ENCODE measurements at places on chromosomes 5 and 9.

DNA sequence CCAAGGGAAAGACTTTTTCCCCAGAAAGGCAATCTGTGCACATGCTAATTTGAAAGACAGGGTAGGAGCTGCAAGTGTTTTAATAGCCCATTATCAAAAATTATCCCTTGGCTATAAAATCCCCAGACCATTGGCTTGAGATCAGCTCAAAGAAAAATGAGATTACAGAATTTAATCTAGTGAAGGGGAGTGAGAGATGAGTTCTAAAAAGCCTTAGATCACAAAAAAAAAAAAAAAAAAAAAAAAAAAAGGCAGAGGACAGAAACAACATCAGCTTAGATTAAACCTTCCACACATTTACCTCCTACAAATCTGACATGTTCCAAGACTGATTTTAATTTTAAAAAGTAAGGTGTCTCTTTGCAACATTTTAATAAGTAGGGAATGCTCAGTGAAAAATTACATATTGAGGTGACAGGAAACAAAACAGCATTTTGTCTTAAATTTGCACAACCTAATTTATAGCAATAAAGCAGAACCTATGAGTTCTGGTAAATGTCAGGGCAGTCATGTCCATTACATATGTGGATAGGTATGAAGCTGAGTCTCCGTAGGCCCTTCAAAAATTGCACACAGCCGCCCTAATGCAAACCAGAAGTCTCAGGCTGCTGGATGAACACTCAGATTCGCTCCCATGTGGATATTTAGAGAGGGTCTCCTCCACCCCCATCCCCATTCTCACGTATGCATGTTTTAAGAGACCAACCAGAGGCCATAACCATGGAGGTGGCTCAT, 43.4 kb downstream of the NFIB start:
- H3K27me3 ChIP-seq, result peaks cover 27% of the 10 kb centered on the region
- peaks cover 5% of the 10 kb centered on the region for H3K4me1 ChIP-seq
- H3K27ac ChIP-seq, result no peak overlapping the region
- H3K36me3 ChIP-seq, result no peaks in the 10 kb centered on the region
- no peak for DNase-seq
- no peak overlapping the region for H3K4me3 ChIP-seq

DNA sequence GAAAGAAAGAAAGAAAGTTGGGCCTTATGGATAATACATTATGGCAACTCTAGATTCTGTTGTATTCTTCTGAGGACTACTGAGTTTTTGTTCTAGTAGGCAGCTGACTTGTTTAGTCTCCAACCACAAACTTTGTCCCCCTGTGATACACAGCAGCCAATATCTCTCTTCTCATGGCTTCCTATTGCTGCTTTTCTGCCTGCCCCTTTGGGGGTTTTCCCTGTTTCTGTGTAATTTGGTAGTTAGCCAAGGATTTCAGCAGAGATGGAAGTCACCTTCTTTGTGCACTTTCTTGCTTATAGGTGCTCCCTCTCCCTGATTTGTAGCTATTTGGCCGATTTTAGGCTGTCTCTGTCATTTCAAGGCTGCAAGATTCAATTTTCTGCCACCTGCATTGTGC, 109.6 kb downstream of the FGF1 start:
- H3K27ac ChIP-seq, result no peak overlapping the region
- DNase-seq, result no peak
- H3K4me1 ChIP-seq, result peaks cover 6% of the 10 kb centered on the region

DNA sequence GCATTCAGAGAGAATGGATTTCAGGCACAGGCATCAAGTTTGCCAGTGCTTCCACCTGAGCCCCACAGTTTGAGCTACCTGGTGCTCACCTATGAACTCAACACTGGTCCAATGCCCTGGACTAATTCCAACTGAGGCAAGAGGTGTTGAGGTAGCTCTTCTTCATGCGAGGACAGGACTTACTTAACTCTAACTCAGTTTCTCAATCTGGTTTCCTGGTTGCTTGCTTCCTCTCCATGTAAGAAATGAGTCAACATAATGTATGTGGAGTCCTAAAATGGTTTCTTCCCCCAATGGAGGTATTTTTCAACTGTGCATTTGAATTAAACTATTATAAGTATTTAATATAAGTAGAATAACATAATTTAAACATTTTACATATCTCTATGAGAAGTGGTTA, 523.6 kb upstream of the DAB2 start:
- no peaks in the 10 kb centered on the region for H3K36me3 ChIP-seq
- H3K4me3 ChIP-seq, result no peak overlapping the region
- no peak overlapping the region for H3K27ac ChIP-seq
- H3K27me3 ChIP-seq, result no peaks in the 10 kb centered on the region
- peaks cover 2% of the 10 kb centered on the region for H3K4me1 ChIP-seq
- DNase-seq, result no peak

DNA sequence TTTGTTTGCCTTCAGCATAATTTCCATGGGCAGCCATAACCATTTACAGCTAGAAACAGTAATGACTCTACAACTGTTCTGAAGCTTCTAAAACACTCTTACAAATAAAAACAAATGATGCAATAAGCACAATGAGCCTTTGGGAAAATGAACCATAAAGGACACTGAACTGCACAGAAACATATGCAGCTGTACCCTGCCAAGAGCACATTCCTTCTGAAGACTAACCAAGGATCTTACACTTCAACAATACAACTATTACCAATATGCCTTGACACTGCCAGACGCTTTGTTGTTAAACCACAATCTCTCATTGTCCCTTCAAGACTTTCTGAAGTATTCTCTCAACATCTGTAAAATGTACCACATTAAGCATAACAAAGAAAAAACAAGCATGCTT, 104.2 kb upstream of the HMHB1 start:
- H3K36me3 ChIP-seq, result no peaks in the 10 kb centered on the region
- no peak for DNase-seq
- no peak overlapping the region for H3K27ac ChIP-seq
- H3K4me1 ChIP-seq, result no peaks in the 10 kb centered on the region

DNA sequence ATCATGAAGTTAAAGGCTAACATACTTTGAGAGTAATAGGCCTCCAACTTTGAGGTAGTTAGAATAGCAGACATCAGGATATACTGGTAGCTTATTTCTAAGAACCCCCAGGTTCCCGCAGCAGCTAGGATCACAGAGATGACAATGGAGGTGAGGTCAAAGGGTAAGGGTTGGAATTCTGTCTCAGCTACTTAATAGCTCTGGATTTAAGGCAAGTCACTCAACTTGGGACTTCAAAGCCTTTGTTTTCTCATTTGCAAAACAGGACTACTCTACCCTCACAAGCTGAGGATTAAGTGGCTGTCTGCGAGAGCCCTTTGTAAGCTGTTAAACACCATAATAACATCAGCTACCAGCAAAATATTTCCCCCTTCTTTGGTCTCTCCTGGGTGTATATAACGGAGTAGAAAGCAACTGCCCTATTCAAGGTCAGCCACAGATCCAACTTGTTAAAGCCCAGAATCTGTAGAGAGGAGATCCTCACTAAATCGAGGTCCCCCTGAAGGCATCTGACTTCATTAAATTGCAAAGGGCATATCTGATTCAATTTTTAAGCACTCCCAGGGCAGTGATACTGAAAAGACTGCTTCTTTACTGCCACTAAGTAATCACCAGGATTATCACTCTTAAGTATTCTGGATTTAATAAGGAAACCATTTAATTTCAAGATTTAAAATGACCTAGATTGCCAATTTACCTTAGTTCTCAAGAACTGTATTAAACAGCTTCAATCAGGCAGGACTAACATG, 104.7 kb downstream of the DCP2 start:
- H3K4me1 ChIP-seq, result no peaks in the 10 kb centered on the region
- peaks cover 4% of the 10 kb centered on the region for H3K27me3 ChIP-seq
- H3K4me3 ChIP-seq, result no peak overlapping the region
- no peak overlapping the region for H3K27ac ChIP-seq

DNA sequence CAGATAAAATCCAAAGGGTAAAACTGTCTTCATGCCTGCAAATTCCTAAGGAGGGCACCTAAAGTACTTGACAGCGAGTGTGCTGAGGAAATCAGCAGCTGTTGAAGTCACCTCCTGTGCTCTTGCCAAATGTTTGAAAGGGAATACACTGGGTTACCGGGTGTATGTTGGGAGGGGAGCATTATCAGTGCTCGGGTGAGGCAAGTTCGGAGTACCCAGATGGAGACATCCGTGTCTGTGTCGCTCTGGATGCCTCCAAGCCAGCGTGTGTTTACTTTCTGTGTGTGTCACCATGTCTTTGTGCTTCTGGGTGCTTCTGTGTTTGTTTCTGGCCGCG, 727 bp upstream of the ADRB2 start:
- peak overlapping the region; percentile 93 for H3K27ac ChIP-seq
- no peak for DNase-seq
- peaks cover 34% of the 10 kb centered on the region for H3K36me3 ChIP-seq
- H3K27me3 ChIP-seq, result no peaks in the 10 kb centered on the region
- H3K4me3 ChIP-seq, result peak overlapping the region; percentile 100

GRCh38 chr9:27590651-27591050, 17.4 kb upstream of the C9orf72 start:
- DNase-seq, result no peak
- H3K4me3 ChIP-seq, result no peak overlapping the region
- H3K27me3 ChIP-seq, result peaks cover 65% of the 10 kb centered on the region
- H3K27ac ChIP-seq, result no peak overlapping the region
- H3K4me1 ChIP-seq, result no peaks in the 10 kb centered on the region

DNA sequence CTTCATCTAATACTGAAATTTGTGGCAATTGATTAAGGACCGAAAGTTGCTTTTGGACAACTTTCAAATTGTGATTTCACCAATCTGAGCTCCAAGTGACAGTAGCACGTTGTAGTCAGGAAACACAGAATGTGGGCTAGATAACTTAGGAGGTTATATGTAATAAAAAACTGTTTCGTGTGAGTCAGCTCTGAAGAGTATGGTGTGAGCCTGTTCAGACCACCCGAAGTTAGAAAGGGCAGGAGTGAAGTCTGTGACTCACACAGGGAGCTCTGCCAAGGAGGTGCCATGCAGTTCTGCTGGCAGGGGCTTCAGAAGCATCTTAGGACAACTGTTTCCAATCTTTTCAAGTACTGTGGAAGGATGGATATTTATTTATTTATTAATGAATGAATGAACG, 16.4 kb upstream of the ZBTB34 start:
- H3K4me3 ChIP-seq, result no peak overlapping the region
- H3K36me3 ChIP-seq, result peaks cover 12% of the 10 kb centered on the region
- peaks cover 9% of the 10 kb centered on the region for H3K4me1 ChIP-seq
- DNase-seq, result no peak
- peaks cover 14% of the 10 kb centered on the region for H3K27me3 ChIP-seq

- DNase-seq, result no peak
- peaks cover 36% of the 10 kb centered on the region for H3K4me1 ChIP-seq
- peaks cover 6% of the 10 kb centered on the region for H3K36me3 ChIP-seq
- no peak overlapping the region for H3K4me3 ChIP-seq
- peak overlapping the region; percentile 91 for H3K27ac ChIP-seq
Observed at GRCh38 chr9:114690308-114690707, 8.3 kb upstream of the TEX48 start.

DNA sequence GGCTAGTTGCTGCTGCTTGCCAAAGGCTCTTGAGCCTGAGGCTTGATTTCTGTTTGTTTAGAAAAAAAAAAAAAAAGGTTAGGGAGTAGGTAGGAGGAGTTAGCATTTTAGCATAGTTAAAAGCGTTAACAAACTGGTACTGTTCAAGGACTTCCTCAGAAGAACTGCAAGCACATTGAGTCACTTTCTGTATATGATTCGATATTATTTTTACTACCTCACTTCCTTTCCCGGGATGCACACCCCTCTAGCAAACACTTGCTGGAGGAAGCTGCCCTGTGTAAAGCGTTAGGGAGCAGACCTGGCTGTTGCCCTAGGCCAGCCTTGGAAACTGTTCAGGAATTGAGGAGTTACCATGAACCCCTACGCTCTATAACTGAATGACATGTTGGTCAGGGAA, 15.7 kb upstream of the CEP120 start:
- no peak for DNase-seq
- H3K27me3 ChIP-seq, result no peaks in the 10 kb centered on the region
- H3K4me3 ChIP-seq, result no peak overlapping the region
- H3K4me1 ChIP-seq, result peaks cover 5% of the 10 kb centered on the region
- H3K27ac ChIP-seq, result peak overlapping the region; percentile 49

DNA sequence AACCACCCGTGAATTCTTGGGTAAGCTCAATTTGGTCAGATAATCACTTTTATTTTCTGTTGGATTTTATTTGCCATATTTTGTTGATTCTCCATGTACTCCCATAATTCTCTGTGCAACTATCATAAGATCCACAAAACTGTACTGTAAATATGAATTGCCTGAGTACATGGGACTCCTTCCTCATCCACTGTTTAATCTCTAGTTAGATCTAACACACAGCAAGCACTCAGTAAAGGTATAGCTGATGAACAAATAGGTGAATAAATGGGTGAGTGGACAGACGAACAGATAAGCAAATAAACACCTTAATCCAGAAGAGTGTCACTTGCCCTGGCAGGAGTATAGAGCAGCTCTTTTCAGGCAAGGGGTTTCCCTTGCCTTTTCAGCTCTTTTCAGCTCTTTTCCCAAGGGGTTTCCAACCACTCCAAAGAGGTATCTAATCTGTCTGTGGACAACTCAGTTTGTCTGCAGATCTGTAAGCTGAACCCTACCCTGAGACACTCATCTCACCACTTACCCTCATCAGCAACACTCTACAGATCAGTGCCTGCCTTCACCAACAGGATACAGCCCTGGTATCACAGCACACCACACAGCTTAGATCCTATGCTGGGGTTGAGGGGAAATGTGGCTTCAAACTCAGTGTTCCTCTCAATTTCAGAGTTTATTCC, 51.2 kb downstream of the SIL1 start:
- no peak overlapping the region for H3K4me3 ChIP-seq
- no peaks in the 10 kb centered on the region for H3K27me3 ChIP-seq
- DNase-seq, result no peak
- H3K4me1 ChIP-seq, result peaks cover 11% of the 10 kb centered on the region
- H3K27ac ChIP-seq, result no peak overlapping the region

DNA sequence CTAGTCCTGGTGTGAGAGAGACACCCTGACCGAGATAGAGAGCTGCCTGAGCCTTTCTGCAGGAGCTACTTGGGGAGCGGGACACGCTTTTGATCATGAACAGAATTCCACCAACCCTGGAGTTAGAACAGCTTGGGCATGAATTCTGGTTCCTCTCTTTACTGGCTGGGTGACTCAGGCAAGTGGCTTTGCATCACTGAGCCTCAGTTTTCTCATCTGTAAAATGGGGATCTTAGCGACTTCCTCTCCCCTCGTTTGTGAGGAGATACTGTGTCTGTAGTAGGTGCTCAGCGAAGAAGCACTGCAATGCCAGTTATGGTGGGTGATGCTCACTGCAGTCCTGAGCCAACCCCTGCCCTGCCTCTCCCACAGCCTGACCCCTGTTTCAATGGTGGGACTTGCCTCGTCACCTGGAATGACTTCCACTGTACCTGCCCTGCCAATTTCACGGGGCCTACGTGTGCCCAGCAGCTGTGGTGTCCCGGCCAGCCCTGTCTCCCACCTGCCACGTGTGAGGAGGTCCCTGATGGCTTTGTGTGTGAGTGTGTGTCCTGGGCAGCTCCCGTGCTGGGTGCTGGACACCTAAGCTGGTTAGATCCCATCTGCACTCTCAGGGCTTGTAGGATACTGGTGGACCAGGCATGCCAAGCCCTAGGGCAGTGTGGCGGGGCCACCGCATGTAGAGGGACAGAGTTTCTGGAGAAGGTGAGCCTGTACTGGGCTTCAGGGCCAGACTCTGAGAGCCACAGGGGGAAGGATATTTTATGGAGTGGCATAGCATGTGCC, 16.0 kb downstream of the CRB2 start:
- peaks cover 3% of the 10 kb centered on the region for H3K4me1 ChIP-seq
- DNase-seq, result no peak
- H3K4me3 ChIP-seq, result peak overlapping the region; percentile 27
